Activated CD4-positive, alpha-beta T cell treated with anti-CD3 and anti-CD28 coated beads for 4 hours (primary cell): ENCODE measurements at places on chromosomes 16 and 17.

GRCh38 chr16:57500578-57501111 lies 14.4 kb upstream of the DOK4 start:
- no peak for DNase-seq

GRCh38 chr16:67847064-67847861 lies at the start of gene CENPT:
CENPT (minus strand) TSS chr16:67847693; CDS start chr16:67833859, 13,834 bp downstream.
- DNase-seq = peak; percentile 7

DNA sequence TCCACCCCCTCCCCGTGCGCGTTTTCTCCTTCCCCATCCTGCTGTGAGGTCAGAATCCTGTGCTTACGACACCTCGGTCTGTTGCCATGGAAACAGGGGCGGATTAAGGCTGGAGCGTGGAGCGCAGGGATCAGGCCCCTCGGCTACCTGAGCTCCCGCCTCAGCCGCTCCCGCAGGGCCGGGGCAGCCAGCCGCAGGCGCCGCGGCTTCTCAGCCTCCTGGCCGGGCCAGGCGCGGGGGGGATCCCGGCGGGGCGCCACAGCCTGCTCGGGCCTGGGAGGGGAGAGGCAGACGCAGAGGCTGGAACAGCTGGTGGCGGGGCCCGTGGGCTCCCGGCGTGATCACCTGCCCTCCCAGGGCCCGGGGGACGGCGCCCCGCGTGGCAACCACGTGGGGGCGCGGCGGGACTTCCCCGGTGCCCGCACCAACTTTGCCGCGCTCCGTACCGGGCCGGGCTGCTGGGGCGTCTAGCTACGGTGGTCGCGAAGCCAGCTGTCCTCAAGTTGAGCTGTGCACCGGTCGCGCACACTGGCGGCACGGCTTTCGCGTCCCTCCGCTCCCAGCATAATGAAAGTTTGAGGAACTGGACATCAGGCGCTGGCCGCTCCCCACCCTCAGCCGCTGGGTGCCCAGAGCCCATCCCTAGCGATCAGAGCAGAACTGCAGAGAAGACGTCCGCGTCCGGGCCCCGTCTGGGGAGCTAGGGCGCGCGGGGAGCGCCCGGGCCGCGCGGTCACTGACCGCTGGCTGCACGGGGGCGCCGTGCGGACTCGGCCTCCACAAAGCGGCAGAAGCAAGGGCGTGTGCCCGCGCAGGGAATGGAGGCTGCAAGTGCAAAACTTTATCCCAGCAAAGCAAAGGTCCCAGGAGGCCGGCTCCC lies 1.2 kb downstream of the RTN4RL1 start:
- peak; percentile 43 for DNase-seq

DNA sequence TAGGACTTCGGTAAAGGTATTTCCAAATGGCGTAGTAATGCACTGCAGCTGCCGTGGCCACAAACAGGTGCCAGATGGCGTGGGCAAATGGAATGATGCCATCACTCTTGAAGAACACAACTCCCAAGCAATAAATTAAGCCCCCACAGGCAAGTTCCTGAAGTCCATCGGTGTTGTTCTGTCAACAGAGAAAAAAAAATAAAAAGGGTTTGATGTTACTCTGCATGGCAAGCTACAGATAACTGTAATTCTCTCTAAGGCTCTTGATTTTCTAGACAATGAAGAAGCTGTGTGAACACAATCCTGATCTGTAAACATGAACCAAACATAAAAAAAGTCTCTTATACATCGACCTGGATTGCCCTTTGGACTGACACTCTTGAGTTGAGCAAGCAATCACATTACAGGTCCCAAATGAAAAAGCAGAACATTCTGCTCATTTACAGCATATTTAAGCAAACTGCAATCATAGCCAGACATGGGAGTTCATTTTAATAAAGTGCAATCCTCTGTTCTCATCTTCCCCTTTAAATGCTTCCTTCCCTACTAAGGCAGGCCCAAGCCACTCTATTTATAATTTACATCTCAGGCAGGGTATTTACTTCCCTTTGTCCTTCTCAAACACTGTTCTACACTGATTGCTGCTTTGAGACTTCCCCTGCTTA lies 27.1 kb downstream of the MMD start:
- no peak for DNase-seq

DNA sequence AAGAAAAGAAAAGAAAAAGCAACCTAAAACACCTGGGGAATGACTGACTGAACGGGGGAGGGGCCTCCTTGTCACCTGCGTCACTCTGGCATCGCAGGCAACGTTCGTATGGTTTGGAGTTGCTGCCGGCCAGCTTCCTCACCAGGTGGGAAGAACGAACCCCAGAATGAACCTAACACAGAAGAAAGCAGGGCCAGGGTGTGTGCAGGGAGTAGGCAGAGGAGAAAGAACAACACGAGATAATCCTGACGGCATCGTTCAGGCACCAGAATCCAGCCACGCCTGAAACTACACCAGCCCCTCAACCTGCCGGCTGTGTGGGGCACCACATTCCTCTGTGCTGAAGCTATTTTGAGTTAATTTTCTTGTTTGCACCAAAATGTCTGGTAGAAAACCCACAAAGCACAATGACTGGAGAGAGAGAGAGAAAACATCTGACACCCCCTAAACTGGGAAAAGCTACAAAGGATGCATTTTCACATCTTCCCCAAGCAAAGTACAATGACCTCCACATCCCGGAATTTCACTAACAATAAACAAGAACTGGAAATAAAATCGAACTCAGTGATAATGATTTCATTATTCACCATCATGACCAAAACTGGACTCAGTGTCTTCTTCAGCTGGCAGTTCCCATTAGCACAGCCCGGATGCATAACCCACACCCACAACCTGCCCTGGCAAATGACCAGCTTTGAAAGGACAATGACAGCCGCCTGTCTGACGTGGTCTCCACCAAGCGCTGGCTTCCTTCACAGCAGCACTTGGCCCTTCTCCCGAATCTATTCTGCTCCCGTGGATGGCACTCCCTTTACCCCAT lies 23.6 kb downstream of the RAB40B start:
- DNase-seq = no peak

GRCh38 chr16:53894686-53895085 lies 190.7 kb downstream of the FTO start:
- DNase-seq = no peak

DNA sequence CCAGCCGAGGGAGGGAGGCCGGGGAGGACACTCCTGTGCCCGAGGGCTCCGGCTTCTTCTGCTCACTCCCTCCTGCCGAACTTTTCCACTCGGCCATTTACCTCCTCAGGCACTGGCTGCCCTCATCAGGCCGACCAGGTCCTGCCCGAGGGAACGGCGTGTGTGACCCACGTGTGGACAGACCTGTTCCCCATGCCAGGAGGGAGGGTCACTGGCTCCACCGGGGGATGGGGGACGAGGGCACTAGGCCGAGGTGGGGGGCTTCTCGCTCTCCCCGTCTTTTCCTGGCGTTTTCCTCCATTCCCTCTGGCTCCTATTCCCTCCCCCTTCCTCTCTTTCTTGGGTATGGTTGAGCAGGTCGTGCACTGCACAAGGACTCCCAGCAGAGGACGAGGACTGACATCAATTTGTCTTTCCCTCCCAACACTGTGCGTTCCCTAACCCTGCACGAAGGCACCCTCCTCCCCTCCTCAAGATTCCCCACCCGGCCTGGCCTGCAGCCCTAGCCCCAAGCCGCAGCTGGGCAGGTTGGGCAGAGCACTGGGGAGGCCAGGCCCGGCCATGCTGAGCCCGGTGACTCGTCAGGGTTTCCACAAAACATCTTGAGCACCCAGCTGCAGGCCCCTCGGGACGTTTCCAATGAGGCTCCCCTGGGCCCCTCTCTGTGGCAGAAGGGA lies 3.2 kb upstream of the IL17C start:
- no peak for DNase-seq

DNA sequence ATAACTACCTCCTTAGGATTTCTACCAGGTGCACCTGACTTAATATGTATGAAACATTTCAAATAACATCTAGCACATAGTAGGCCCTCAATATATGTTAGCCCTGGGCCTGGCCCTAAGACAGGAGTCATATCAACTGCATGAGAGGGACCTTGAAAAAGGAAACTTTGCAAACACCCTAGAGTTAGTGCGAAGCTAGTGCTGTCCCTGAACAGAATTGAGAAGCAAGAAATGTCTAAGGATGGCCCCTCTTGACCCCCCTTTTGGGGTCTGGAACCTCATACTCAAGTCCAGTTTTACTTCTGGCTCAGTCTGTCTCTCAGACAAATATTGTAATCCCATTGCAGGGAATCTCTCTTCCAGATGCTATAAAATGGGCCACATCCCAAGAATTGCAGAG lies 80.5 kb downstream of the CBLN1 start:
- DNase-seq = no peak

DNA sequence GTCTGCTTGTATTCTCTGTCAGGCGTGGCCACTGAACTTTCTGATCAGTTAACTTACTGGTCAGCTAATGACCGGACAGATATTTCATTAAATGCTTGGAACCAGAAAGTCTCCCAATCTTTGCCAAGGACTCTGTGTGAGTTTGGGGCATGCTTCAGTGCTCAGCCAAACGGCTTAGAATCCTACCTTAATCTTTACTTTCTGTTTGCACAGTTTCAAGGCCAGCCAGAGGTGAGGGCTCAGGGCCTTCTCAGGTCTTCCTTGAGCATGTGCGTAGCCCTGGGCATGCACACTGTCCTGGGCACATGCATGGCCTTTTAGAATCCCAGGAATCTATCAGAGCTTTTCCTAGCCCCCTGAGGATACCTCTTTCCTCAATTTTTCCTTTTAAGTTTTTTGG lies 230.1 kb downstream of the RAB11FIP4 start:
- no peak for DNase-seq

- DNase-seq = no peak
These were observed 20.0 kb downstream of the AXIN2 start for GRCh38 chr17:65541453-65541852.
